ENCODE measurements at places on chromosomes 1 and 21.

- DNase-seq: no peak
These were observed 145.2 kb downstream of the ADSS2 start for GRCh38 chr1:244306544-244306943.

- DNase-seq: no peak
These were observed 73.4 kb downstream of the KLHDC7A start for GRCh38 chr1:18554099-18554498.

GRCh38 chr1:29437946-29438345, 201.6 kb downstream of the PTPRU start:
- no peak for DNase-seq

- no peak for DNase-seq
These were observed 6.8 kb upstream of the LHX9 start for GRCh38 chr1:197910120-197910991.

- DNase-seq: peak; percentile 51
These were observed 2.7 kb downstream of the USP25 start for GRCh38 chr21:15732290-15732995.

DNA sequence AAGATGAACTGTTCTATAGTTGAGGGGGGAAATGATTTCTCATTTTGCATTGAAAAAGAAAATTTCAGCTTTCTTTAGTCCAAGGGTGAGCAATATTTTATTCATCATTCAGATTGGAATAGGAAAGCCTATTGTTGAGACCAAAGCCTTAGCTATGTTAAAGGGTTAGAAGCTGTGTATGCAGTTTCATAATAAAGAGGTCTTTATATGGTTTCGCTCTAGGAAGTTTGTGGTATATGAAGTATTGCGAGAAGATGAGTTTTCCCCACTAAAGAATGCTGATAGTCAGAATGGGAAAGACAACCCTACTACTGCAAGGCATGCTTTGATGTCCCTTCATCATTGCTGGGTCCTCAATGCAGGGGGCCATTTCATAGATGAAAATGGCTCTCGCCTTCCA, 28.6 kb downstream of the UAP1 start:
- no peak for DNase-seq

DNA sequence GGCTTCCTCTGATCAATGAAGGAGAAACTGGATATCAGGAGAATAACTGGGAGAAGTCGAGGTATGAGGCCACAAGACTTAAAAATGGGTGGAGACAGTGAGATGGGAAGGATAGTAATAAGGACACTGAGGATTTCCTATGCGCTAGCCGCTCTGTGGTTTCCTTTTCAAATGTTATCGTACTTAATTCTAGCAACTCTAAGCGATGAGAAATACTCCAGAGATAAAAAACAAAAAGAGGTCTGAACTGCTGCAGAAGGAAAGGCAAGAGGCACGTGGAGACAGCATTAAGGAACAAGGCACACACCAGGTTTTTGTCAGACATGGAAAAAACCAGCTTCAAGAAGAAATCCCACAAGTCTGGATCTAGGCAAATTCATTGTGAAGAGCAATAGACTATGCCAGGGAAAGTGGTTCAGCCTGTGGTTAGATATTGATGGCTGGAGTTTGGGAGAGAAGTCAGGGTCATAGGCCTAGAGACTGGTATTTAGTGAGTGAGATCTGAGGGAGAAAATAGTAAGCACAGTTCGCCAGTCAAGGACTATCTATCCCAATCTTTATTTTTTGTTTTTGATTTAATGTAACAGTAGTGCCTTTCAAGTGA, 5.3 kb downstream of the CLCA2 start:
- peak; percentile 43 for DNase-seq

- DNase-seq: no peak
These were observed 25.1 kb downstream of the RRP1B start for GRCh38 chr21:43684424-43684823.

GRCh38 chr1:229339520-229339919, 3.3 kb downstream of the CCSAP start:
- no peak for DNase-seq

- DNase-seq: no peak
These were observed 103.4 kb downstream of the PAX7 start for GRCh38 chr1:18734001-18734400.

GRCh38 chr1:233269656-233270055, 25.9 kb downstream of the PCNX2 start:
- peak; percentile 9 for DNase-seq

GRCh38 chr1:163168053-163168452, 34.7 kb downstream of the RGS5 start:
- DNase-seq: peak; percentile 97

- DNase-seq: peak; percentile 51
These were observed 748 bp downstream of the PPP1R15B start for GRCh38 chr1:204410688-204411450.

DNA sequence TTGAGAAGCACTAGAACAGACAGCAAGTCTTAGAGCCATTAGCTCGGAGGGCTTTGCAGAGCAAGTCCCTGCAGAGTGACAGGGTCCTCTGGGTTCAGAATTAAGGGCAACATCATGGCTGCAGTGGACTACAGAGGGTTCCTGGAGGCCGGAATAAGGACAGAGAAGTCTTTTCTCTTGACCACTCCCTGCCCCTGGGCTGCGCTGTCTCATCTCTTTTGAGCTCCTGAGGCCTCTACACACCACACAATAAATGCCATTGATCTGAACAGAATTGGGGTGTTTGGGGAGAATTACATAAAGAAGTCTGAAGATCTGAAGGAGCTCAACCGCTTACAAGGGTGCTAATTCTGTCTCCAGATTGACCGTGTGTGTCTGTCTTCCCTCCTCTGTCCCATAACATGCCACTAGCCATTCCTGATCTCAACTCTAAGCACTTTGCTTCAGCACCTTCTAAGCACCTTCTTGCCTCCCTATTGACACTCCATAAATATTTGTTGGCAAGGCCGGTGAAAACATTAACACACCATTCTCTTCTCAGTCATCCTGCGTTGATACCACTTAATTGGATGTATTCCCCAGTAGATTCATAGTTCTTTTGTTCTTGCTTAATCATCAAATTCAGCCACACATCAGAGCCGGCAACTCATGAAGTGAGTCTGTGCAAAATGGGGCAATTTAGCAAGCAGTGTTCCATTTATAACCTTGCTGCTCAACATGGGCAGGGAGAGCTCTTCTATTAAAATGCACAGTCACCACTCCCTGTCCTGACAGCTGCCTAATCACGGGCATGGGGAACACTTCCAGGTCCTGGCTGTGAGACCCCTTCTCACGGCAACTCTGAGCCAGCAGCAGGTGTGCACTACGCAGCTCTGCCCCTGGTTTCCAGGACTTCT, 49.7 kb downstream of the NMNAT2 start:
- no peak for DNase-seq

- DNase-seq: no peak
These were observed 3.6 kb upstream of the PLEKHG5 start for GRCh38 chr1:6495041-6495441.

DNA sequence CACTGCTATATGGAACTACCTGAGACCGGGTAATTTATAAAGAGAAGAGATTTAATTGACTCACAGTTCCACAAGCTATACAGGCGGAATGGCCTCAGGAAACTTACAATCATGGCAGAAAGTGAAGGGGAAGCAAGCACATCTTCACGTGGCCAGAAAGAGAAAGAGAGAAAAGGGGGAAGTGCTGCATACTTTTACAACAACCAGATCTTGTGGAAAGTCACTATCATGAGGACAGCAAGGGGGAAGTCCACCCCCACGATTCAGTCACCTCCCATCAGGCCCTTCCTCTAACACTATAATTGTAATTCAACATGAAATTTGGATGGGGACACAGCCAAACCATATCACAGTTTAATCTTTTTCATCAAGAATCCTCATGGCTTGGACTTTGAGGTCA, 339.2 kb upstream of the AJAP1 start:
- no peak for DNase-seq

- no peak for DNase-seq
These were observed 28.6 kb downstream of the SGIP1 start for GRCh38 chr1:66562561-66562960.

- DNase-seq: peak; percentile 28
These were observed 12.2 kb upstream of the SLC44A3 start for GRCh38 chr1:94807742-94808491.

- peak; percentile 9 for DNase-seq
These were observed 91.9 kb downstream of the GTF2B start for GRCh38 chr1:88799491-88799890.

DNA sequence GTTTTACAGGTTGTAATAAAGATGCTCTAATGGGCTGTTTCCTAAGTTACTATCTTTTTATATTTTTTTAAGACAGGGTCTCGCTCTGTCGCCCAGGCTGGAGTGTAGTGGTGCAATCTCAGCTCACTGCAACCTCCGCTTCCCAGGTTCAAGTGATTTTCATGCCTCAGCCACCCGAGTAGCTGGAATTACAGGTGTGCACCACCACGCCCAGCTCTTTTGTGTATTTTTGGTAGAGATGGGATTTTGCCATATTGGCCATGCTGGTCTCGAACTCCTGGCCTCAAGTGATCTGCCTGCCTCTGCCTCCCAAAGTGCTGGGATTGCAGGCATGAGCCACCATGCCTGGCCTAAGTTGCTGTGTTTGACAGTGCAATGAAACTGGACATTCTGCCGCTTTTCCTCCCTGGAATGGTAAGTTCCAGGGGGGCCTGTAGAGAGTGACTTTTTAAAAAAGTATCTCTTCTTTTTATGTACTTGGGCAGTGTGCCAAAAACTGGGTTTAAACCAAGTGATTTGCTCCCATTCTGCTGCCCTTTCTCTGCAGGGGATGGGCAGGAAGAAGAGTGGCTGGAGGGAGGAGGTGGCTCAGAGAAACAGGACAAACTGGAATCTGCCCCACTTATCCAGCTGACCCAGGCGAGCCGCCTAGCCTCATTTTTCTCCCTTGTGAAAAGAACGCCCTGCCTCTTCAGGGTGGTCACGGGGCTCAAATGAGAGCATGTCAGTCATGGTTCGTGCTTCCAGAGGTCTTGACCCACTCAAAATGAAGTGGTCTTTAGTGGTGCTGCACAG, 2.3 kb downstream of the SLC37A1 start:
- no peak for DNase-seq

DNA sequence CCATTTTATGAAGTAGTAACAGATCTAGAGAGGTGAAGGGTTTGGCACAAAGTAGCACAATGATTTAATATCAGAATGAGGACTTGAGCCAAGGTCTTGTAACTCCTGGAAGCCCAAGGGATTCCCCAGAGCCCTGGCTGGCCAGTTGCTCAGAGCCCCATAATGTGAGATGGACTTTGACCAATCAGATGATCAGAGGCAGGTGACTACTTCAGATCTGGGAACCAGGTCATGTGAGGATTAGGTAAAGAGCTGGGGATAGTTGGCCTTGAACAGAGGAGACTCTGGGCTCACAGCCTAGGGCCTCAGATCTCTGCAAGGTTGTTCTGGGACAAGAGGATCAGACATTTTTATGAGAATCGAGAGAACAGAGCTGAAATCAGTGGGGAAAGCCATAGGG, 18.9 kb downstream of the SHISAL2A start:
- no peak for DNase-seq

DNA sequence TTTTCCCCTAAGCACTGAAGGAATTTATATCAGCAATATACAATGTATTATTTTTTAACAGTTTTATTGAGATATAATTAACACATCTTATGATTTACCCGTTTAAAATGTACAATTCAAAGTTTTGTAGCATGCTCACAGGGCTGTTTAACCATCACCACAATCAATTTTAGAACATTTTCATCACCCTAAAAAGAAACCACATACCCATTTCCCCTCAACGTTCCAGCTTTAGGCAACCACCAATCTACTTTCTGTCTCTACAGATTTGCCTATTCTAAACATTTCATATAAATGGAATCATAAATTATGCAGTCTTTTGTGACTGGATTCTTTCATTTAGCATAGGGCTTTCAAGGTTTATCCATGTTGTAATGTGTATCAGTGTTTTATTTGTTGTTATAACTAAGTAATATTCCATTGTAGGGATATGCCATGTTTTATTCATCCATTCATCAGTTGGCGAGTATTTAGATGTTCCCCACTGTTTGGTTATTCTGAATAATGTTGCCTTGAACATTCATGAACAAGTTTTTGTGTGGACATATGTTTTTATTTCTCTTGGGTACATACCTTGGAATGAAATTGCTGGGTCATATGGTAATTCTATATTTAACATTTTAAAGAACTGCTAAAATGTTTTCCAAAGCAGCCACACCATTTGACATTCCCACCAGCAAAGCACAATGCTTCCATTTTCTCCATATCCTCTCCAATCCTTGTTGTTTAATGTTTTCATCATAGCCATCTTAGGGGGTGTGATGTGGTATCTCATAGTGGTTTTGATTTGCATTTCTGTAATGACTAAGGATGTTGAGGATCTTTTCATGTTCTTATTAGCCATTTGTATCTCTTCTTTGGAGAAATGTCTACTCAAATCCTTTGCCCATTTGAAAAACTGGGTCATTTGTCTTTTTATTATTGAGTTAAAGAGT, 188.5 kb downstream of the TM2D1 start:
- DNase-seq: no peak

DNA sequence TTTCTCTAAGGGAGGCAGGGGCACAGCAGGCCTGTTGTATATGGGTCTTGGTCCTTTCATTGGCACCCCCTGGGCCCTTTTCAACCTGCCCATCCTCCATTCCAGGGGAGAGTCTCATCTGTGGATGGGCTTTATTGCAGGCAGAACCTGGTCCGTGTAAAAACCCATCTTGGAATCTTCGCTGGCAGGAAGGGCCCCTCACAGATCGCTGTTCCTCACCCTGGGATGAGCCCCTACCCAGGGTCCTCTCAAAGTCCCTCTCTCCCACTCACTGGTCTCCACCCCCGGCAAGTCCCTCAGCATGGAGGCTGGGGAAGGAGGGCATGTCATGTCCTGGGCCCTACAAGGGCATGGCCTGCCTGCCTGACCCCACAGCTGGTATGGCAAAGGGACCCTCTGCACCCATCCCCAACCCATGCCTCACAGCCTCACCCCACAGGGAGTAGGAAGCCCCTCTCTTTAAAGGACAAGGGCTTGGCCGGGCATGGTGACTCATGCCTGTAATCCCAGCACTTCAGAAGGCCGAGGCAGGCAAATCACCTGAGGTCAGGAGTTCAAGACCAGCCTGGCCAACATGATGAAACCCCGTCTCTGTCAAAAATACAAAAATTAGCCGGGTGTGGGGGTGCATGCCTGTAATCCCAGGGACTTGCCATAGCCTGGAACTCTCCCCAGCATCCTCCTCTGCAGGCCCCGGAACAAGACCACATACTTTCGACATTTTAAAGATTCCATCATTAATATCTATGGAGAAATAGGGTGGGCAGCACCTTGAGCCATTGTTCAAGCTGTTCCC, 13.2 kb upstream of the CDA start:
- no peak for DNase-seq

DNA sequence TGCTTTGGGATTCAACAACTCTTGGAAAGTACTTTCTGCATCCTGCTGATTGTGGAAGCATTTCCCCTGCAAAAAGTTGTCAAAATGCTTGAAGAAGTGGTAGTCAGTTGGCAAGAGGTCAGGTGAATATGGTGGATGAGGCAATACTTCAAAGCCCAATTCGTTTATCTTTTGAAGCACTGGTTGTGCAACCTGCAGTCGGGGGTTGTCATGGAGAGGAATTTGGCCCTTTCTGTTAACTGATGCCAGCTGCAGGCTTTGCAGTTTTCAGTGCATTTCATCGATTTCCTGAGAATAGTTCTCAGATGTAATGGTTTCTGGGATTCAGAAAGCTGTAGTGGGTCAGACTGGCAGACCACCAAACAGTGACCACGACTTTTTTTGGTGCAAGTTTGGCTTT, 47.6 kb upstream of the GJA5 start:
- DNase-seq: no peak
